ENCODE measurements at places on chromosomes 5 and 9. TPM values are rescaled to one million over a fixed set of nuclear protein-coding genes. Genes with fewer than 3 reads are reported as not detected.
A peak's percentile ranks its signal among the peaks of the same experiment; 100 is the strongest.

FIBCD1 gene
- total RNA-seq, result not detected

RGS7BP gene
- not detected for total RNA-seq

DNA sequence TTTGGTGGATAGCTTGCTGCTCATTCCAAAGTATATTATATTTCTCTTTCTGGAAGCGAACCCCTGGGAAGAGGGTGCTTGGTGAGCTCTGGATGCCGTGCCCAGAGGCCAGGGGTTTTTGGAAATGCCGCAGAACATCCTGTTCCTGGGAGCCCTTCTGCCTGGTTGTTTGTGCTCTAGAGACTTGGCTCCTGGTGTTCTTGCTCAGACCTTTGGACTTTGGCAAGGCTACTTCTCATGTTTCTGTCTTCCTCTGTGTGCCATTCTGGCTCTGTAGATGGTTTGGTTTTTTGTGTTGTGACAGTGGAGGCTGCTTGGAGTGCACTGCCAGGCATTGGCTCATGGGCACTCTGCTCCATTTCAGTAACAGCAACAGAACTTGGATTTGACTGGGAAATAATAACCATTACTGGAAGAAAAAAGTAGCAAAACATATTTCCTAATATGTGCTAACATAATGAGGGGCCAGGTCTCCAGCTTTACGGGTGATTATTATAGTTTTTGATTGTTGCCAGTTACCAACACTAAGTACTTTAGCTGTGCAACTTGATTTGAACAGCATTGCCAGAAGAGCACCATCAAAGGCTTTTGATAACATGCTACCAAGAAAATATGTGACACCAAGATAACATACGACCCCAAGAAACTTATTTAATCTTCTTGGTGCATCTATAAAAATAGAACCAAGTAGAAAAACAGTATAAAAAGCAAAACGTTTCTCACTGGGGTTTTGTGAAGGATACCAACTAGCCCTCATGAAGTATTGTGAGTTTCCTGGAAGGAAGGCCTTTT lies 94.2 kb downstream of the PCSK1 start:
- H3K4me3 ChIP-seq, result no peak overlapping the region
- no peak for DNase-seq
- no peaks in the 10 kb centered on the region for H3K4me1 ChIP-seq
- no peaks in the 10 kb centered on the region for H3K27me3 ChIP-seq

- H3K27ac ChIP-seq, result no peak overlapping the region
- no peak overlapping the region for H3K4me3 ChIP-seq
- DNase-seq, result no peak
- no peaks in the 10 kb centered on the region for H3K27me3 ChIP-seq
Observed at GRCh38 chr5:165622864-165623536, 2117.6 kb downstream of the MAT2B start.

- H3K4me1 ChIP-seq, result no peaks in the 10 kb centered on the region
- H3K27ac ChIP-seq, result no peak overlapping the region
- no peaks in the 10 kb centered on the region for H3K27me3 ChIP-seq
- DNase-seq, result no peak
- H3K36me3 ChIP-seq, result no peaks in the 10 kb centered on the region
Observed at GRCh38 chr9:70367305-70367930, 47.0 kb downstream of the KLF9 start.

SPARC gene
- total RNA-seq, result 3.2 TPM

INSL6 gene
- not detected for total RNA-seq

- DNase-seq, result no peak
- no peak overlapping the region for H3K27ac ChIP-seq
- H3K27me3 ChIP-seq, result no peaks in the 10 kb centered on the region
- H3K4me1 ChIP-seq, result no peaks in the 10 kb centered on the region
- H3K36me3 ChIP-seq, result no peaks in the 10 kb centered on the region
Observed at GRCh38 chr9:22237497-22238363, 208.9 kb upstream of the DMRTA1 start.

- peaks cover 15% of the 10 kb centered on the region for H3K4me1 ChIP-seq
- H3K27ac ChIP-seq, result no peak overlapping the region
- no peak for DNase-seq
- H3K4me3 ChIP-seq, result no peak overlapping the region
- no peaks in the 10 kb centered on the region for H3K27me3 ChIP-seq
- no peaks in the 10 kb centered on the region for H3K36me3 ChIP-seq
Observed at GRCh38 chr9:76657265-76657664, 107.0 kb upstream of the PCA3 start.

DNA sequence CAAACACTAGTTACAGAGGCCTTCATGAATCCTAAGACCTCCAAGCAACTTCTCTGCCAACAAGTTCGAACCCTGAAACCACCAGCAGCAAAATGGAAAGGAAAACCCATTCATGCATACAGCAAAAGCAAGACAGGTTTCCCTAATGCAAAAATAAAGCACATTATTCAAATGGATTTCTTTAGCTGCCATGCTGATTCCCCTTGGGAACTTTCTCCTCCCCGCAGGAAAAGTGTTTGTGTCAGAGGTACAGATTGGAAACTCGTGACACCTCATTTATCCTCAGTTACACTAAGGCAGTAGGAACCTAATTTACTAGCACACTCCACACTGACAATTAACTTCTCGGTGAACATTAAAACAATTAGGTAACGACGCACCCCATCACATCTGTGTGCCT lies 63.4 kb downstream of the TLE1 start:
- no peaks in the 10 kb centered on the region for H3K36me3 ChIP-seq
- no peak for DNase-seq
- H3K27ac ChIP-seq, result no peak overlapping the region
- H3K4me3 ChIP-seq, result no peak overlapping the region
- peaks cover 14% of the 10 kb centered on the region for H3K4me1 ChIP-seq

DNA sequence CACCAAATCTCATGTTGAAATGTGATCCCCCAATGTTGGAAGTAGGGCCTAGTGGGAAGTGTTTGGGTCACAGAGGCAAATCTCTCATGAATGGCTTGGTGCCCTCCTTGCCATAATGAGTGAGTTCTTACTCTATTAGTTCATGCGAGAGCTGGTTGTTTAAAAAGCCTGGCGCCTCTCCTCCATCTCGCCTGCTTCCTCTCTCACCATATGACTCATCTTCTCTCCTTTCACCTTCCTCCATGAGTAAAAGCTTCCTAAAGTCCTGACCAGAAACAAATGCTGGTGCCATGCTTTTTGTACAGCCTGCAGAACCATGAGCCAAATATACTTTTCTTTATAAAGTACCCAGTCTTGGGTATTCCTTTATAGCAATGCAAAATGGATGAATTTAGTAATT lies 20.9 kb upstream of the ARHGAP26 start:
- H3K4me3 ChIP-seq, result no peak overlapping the region
- no peaks in the 10 kb centered on the region for H3K36me3 ChIP-seq
- H3K4me1 ChIP-seq, result peaks cover 3% of the 10 kb centered on the region

DNA sequence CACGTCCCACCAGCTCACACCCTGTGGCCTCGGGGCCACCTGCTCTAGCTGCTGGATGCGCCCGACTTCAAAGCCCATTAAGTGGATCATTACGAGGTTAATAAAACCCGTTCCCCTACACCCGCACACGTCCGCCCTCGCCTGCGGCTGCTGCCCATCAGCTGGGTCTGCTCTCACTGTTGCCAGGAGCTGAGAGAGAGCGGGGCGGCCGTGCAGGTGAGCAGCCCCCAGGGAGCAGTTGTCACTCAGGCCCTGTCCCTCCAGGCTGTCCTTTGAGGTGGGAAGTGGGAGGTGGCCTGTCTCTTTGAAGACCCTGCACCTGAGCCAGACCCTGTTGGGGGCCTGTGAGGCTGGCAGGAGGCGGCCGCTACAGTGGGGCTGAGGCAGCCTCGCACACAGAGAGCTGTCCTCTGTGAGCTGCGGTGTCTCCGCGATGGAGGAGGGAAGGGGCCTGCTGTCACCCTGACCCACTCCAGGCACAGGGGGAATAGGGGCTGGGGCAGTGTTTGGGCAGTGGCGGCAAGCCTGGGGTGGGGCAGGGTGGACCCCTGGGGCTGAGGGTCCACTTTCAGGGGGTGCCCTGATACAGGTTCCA lies 12.8 kb upstream of the UNC5A start:
- no peak overlapping the region for H3K27ac ChIP-seq
- no peak for DNase-seq
- no peaks in the 10 kb centered on the region for H3K27me3 ChIP-seq
- no peaks in the 10 kb centered on the region for H3K36me3 ChIP-seq
- H3K4me1 ChIP-seq, result no peaks in the 10 kb centered on the region

DNA sequence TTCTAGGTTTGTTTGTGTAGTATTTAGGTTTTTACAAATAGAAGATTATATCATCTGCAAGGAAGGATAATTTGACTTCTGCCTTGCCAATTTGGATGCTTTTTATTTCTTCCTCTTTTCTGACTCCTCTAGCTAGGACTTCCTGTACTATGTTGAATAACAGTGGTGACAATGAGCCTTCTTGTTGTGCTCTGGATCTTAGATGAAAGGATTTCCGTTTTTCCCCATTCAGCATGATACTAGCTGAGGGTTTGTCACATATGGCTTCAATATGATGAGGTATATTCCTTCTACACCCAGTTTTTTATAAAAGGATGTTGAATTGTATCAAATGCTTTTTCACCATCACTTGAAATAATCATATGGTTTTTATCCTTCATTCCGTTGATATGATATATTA lies 101.4 kb downstream of the FBXO4 start:
- H3K4me1 ChIP-seq, result no peaks in the 10 kb centered on the region
- DNase-seq, result no peak
- H3K27ac ChIP-seq, result no peak overlapping the region
- H3K4me3 ChIP-seq, result no peak overlapping the region

DNA sequence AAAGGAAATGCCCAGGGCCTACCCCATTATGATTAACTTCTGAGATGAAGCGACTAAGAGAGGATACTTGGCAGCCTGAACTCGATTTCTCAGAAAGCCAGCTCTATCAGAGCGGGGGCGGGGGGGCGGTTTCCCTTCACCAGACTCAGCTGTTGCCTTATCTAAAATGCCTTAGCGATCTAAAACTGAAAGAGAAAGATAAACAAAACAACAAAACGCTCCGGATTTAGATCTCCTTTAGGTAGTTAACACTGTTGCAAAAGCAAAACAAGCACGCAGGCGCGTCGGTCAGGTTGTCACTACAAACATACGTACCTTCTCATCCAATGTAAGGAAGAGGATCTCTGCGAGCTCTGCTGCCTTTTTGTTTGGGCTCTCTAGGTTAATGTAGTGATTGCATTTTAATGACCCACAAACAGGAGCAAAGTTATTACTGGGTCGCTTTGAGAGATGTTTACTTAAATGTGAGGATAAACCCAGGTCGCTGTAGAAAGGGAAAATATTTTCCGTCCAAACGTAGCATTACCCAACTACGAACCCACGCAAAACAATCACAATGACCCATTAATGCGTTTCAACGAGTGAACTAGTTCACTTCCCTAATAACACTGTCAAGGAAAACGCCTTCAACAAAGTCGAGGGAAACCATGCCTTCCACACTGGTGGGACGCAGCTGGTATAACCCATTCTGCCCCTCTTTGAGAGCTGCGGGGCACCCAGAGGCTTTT lies 982 bp downstream of the EPB41L4A start:
- H3K4me3 ChIP-seq, result peak overlapping the region; percentile 81
- H3K27me3 ChIP-seq, result peaks cover 6% of the 10 kb centered on the region
- H3K4me1 ChIP-seq, result peaks cover 16% of the 10 kb centered on the region
- no peaks in the 10 kb centered on the region for H3K36me3 ChIP-seq

- H3K36me3 ChIP-seq, result no peaks in the 10 kb centered on the region
- no peaks in the 10 kb centered on the region for H3K27me3 ChIP-seq
- H3K27ac ChIP-seq, result no peak overlapping the region
- H3K4me1 ChIP-seq, result no peaks in the 10 kb centered on the region
Observed at GRCh38 chr5:122367456-122367855, 55.4 kb downstream of the SNCAIP start.

- H3K27me3 ChIP-seq, result no peaks in the 10 kb centered on the region
- H3K36me3 ChIP-seq, result no peaks in the 10 kb centered on the region
- H3K27ac ChIP-seq, result no peak overlapping the region
- no peak overlapping the region for H3K4me3 ChIP-seq
- no peak for DNase-seq
Observed at GRCh38 chr9:38129366-38129765, 60.3 kb upstream of the SHB start.

GRCh38 chr5:149496166-149496565 lies 55.1 kb downstream of the CSNK1A1 start:
- no peaks in the 10 kb centered on the region for H3K4me1 ChIP-seq
- no peak for DNase-seq
- H3K27ac ChIP-seq, result no peak overlapping the region
- H3K27me3 ChIP-seq, result no peaks in the 10 kb centered on the region

Measured in natural killer cell (primary cell).